ENCODE measurements at places on chromosomes 7 and 10.
A peak's percentile ranks its signal among the peaks of the same experiment; 100 is the strongest.

DNA sequence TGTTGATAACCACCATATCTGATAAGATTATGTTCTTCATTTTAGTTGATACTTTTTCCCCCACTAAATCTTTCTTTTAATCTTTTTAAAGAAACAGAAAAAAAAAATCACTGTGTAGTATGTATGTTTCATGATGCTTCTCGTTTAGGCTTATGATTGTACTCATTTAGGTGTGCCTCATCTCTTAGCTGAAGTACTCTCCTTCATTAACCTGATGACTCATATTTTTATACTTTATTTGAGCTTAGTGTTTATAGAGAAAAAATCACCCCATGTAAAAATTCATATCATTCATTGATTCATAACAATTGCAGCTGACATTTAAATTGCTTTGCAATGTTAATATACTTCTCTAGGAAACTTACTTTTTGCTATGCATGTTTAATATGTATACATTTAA lies 158.9 kb downstream of the MLLT10 start:
- DNase-seq, result no peak

- no peak for DNase-seq
Measured at GRCh38 chr10:50439187-50439586, 184.6 kb downstream of the SGMS1 start.

GRCh38 chr10:8058274-8059111 lies 4.0 kb downstream of the GATA3 start:
- no peak for DNase-seq

DNA sequence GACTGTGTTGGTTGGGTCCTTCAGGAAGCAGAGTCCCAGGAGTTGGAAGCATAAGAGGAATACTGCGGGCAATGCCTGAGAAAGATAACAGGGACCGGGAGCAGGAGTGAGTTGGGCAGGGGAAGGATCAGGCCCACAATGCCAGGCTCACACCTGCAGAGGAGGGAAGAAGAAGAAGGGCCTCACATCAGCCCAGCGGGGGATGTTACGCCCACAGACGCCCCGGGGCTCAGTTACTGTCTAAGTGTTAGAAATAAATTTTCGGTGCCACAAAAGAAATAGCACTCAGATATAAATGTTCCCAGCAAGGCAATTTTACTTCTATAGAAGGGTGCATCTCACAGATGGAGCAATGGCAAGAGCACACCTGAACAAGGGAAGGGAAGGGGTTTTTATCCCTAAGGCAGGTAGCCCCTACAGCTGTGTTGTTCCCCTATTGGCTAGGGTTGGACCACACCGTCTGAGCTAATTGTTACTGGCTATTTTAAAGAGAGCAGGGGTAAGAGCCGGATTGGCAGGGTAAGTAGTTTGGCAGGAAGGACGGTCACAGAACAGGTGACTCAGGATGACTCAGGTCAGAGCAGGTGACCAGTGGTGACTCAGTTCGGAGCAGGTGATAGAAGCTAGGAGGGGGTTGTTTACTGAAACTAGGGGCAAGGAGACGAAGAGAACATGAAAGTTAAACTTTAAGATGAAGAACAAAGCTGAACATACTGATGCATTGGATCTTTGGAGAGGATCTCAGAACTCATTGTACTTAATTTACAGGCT lies at the start of gene NOS3:
NOS3 (plus strand) TSS at position 602 of the 771 bp plus-strand sequence. CDS start 2,787 bp downstream, outside the sequence.
- DNase-seq, result peak; percentile 55

DNA sequence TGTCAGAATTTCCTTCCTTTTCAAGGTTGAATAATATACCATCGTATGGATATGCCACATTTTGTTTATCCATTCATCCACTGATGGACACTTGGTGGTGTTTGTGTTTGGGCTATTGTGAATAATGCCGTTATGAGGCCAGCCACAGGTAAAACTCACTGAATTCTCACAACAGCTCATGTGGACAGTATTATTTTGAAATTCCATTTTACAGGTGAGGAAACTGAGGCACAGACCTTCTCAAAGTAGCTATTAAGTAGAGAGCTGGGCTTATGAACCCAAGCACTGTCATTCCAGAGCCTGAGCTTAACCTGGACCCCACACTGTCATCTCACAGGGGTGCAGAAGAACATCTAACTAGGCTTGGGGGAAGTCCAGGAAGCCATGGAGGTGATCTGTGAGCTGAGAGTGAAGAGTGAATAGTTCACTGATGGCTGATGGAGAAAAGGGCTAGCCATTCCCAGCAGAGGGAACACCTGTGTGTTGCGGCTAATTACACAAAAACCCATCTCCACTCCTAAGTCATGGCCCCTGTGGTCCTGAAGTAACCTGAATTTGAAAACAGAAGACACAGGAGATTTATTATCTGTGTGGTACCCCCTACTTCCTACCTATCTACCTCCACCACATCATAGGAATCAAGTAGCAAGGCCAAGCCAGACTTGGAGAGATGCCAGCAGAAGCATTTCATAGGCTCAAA lies 8.7 kb downstream of the INMT start:
- DNase-seq, result no peak

DNA sequence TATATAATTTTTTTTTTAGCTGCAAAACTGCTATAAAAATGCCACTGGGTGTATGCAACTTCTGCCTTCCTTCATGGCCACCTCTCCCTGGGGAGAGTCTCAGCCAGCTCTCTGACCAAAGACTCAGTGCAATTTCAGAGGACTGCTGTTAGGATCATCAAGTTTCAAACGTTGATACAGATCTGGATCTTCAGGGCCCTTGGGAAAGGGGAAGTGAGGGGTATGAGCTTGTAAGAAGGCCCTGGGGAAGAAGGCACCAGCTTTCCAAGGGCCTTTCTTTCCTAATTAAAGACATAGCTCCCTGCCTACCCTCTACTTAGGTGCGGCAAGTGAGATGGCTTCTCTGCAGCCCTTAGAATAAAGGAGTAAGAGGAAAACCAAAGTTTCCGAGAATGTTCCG lies 130.4 kb downstream of the CUL2 start:
- DNase-seq, result no peak

GRCh38 chr10:126437635-126438406 lies 49.5 kb upstream of the ADAM12 start:
- DNase-seq, result peak; percentile 71

DNA sequence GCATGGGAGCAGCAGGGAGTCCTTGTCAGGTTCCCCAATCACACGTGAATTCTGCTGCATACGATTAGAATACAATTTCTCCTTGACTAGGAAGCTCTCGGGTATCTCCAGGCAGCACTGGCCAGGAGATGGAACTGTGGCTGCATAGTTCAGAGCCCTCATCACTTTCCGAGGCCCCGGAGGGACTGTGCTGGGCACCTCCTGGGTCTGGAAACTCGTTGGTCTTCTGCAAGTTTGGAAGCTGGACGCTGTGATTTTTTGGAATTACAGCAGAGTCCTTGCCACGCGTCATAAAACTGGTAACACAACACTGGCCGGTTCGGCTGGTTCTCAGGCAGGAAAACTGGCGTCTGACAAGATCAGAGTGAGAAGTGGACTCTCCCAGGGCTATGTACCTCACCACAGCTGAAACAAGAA lies 216.1 kb downstream of the CCDC3 start:
- peak; percentile 92 for DNase-seq

GRCh38 chr7:107494884-107495283 lies 25.0 kb downstream of the GPR22 start:
- DNase-seq, result no peak

DNA sequence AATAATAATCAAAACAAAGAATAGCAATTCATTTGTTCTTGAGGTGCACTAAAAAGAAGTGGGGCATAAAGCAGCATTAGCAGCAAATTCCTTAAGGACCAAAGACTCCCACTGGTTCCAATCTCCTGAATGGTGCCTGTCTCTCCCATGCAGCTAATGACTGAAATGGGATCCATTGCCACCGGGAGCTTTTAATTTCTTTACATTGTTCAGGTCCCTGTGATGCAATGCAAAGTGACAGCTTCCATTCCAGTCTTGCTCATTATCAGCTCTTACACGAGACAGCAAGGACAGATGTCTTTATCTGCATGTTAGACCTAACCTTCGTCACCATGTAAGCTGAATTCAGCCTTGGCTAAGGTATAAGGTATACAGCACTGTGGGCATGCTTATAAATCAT lies 148.1 kb downstream of the POU6F2 start:
- DNase-seq, result no peak

- DNase-seq, result peak; percentile 50
Measured at GRCh38 chr7:24587853-24588252, 14.6 kb downstream of the PALS2 start.

DNA sequence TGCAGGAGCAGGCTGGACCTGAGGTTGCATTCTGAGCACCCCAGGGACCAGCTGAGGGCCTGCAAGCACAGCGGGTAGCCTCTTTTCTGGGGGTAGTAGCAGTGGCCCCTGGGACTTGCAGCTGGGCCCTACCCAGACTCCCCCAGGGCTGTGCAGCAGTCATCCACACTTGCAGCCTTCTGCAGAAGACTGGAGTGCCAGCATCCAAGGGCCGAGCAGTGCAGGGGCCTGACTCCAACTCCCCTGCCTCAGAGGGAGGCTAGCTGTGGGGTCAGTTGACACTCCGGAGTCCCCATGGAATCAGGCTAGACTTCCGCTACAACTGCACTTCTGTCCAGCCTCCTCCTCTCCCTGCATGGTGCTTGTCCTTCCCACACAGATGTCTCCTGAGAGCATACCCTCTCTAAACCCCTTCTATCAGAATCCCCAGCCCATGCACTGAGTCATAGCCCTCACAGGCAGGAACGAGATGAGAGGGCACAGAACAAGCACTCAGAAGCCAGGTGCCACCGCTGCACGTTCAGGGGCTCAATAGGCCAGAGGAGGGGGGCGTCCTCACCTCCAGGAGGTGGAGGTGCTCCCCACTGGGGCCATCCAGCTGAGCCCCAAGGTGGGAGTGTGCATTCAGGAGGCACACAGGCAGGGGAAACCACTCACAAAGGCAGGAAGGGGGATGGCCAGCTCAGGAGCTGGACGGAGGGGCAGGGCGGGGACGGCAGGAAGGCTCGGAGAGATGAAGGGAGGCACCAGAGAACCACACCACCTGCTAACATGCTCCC lies 7.5 kb downstream of the RASGEF1A start:
- DNase-seq, result no peak

DNA sequence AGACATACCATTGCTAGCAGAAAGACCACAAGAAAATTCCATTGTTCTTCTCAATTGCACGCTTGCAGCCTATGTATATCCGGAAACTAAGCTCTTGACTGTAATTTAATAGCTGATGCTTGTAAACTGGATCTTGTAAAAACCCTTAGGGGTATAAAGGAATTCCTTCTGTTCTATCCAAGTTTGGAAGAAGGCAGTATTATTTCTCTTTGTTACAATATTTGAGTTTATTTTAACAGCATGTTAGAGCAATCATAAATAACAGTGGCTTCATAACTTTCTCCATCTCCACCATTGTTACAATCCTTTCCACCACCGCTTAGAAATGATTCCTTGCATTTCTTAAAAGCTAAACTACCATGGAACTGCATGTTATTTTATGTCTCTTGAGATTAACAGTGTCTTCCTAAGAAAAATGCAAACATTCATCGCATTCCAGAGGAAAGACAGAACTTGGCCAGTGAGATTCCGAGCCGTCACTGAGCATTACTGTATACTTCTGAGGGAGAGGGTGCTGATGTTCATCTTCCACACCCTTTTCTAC lies 92.5 kb downstream of the TRIL start:
- peak; percentile 84 for DNase-seq

DNA sequence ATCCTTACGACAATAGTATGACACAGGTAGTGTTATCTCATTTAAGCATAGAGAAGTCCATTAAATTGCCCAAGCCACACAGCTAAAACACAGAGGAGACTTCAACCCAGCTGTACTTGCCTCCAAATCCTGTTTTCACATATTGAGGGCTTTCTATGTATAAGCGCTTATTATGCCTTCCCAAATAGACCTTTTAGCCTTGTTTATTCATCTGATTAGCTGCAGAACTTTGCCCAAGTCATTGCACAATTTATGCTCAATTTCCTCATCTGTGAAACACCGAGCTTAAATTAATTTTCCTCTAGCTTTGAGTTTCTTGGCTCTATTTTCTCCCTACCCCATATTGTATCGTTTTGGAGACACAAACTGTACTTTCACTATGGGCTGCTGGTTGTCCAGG lies 15.5 kb downstream of the NPS start:
- no peak for DNase-seq

- peak; percentile 23 for DNase-seq
Measured at GRCh38 chr10:106935978-106936451, 228.5 kb downstream of the SORCS1 start.

GRCh38 chr10:34206078-34206934 lies 608.8 kb downstream of the PARD3 start:
- no peak for DNase-seq

GRCh38 chr7:2193575-2194305 lies 39.0 kb downstream of the MAD1L1 start:
- DNase-seq, result no peak

DNA sequence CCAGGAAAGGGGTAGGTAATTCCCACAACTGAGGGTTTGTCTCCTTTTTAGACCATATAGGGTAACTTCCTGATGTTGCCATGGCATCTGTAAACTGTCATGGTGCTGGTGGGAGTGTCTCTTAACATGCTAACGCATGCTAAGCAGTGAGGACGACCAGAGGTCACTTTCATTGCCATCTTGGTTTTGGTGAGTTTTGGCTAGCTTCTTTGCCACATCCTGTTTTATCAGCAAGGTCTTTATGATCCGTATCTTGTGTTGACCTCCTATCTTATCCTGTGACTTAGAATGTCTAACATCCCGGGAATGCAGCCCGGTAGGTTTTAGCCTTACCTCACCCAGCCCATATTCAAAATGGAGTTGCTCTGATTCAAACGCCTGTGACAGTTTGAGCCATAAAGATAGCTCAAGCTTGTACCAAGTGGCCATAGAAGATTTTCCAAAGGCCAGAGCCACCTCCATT lies 176.0 kb upstream of the NAMPT start:
- DNase-seq, result peak; percentile 93

DNA sequence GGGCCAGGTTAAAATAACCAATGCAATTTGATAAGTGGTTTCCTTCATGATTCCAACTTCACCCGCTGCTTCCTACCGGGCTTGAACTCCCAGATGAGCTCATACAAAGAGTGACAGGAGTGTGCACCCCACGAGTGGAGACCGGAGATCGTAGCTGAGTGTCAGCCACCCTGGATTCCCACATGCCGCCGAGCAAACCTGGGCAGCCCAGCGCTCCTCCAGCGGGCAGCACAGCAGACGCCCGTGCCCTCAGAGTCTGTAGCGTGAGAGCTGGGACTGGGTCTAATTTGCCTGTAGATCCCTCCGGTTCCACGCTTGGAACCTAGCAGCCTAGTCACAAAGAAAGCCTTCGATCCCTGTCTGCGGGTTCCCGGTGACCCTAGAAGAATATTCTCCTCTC lies 476.1 kb upstream of the MGMT start:
- DNase-seq, result no peak

- DNase-seq, result no peak
Measured at GRCh38 chr7:98848918-98849317, 20.9 kb downstream of the TMEM130 start.
